ENCODE measurements at places on chromosomes 13 and 19. TPM values are rescaled to one million over a fixed set of nuclear protein-coding genes. Genes with fewer than 3 reads are reported as not detected.

The CASP14 gene
- not detected for total RNA-seq

The CYP4F8 gene
- not detected for total RNA-seq

The KCNN1 gene
- total RNA-seq, result not detected

DNA sequence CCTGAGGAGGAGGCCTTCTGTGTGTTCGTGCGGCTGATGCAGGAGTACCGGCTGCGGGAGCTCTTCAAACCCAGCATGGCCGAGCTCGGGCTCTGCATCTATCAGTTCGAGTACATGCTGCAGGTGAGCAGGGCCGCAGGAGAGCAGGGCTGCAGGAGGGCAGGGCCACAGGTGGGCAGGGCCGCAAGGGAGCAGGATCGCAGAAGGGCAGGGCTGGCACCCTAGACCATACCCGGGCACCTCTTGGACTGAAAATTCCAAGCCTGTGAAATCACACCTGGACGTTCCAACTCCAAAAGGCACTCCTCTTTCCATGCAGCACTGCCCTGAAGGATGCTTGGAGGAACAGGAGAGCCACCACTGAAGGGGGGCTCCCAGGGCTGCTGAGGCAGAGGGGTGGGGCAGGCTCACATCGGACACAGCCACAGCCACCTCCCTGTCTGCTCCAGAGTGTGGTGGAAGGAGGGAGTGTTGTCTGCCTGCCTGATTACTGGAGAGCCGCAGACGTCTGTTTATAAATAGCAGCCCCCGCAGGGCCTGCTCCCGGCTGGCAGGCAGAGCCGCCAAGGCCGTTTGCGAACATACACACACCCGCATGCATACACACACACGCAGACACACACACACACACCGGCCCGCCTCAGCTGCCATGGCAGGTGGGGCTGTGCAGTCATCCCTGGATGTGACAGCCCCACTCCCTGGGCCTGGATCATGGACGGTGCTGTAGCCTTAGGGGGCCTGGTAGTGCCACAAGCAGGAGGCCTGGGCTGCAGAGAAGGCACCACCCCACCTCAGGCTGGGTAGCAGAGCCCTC is 20.2 kb downstream of the EVI5L start:
- DNase-seq, result no peak

DNA sequence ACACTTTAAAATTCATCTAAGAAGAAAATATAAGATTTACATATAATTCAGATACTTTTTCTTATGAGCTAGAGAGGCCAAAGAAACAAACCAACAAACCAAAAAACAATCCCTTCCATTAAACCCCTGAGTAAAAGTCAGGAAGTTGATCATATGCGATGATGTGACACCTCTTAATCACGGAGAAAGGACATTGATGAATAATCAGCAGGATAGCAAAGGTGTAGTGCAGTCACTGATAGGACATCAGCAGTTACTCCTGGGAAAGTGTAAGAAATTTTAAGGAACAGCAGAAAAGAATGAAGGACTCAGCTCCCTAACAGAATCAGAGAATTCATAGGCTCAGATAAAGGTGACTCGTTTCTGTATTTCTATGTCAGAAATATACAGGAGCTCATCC is 202.4 kb upstream of the EDNRB start:
- no peak for DNase-seq

DNA sequence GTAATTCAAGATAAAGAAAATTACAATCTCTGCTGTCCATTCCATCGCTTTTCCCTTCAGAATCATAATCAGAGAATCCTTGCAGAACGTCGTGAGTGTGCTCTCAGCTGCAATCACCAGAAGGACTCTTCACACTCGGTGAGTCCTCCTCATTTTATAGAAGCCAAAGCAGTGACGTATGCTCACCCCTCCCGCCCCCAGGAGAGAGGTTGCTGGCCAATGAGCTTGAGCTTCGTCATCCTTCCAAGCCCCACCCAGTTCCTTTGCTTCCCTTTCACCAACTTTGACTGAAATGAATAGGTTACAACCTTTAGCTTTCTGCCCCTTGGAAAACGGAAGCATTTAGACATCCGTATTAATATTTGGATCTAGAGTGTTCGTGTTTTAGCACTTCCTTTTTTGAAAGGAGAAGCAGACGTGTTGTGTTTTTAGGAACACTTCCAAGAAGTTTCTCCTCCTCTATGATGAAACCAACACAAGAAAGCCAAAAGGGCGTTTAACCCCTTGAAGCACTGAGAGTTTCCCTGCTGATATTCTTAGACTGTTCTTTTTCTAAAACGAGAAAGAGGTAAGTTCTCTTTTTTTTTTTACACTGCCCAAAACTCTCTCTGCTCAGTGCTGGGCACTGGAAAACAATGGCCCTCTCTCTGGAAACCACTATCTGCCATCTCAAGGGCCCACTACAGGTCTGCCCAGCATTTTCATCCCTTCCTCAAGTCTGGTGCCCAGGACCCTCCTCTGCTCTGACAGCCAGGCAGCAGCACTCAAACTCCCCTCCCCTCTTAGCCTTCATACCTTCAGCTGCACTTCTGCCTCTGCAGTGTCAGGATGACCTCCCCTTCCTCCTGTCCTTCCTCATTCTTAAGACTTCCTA is 44.3 kb upstream of the CEACAM21 start:
- peak; percentile 72 for DNase-seq

- no peak for DNase-seq
Measured at GRCh38 chr13:112603641-112604225, 15.8 kb upstream of the TUBGCP3 start.

DNA sequence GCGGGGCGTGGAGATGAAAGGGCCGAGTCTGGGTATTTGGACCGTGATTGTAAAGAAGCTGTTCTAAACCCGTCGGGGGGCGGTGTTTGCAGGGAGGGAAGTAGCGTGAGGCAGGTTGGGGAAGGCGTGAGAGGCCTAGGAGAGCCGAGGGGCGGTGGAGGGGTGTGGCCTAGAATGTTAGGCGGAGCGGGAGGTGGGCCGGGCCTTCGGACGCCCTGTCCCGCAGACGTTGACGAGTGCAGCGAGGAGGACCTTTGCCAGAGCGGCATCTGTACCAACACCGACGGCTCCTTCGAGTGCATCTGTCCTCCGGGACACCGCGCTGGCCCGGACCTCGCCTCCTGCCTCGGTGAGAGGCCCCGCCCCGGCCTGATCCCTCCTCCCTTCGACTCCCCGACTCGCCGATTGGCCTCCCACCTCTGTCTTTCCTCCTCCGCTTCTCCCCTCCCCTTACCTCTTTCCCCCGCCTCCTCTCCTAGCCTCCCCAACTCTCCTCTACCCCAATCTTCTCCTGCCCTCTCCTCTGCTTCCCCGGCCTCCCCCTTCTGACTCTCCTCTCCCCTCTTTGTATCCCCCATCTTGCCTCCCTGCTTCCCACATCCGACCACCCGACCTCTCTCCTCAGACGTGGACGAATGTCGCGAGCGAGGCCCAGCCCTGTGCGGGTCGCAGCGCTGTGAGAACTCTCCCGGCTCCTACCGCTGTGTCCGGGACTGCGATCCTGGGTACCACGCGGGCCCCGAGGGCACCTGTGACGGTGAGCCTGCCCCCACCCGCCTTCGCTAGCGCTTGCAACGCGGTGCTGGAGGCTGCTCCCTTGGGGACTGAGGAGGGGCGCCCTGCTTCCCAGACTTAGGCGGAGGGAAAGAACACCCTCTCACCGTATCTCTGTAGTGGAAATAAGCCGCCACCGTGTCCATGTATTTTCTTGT is 12.8 kb downstream of the LTBP4 start:
- DNase-seq, result peak; percentile 73

- DNase-seq, result no peak
Measured at GRCh38 chr19:16814526-16815100, 14.6 kb upstream of the SIN3B start.

- DNase-seq, result no peak
Measured at GRCh38 chr13:31853643-31854326, 114.5 kb downstream of the RXFP2 start.

DNA sequence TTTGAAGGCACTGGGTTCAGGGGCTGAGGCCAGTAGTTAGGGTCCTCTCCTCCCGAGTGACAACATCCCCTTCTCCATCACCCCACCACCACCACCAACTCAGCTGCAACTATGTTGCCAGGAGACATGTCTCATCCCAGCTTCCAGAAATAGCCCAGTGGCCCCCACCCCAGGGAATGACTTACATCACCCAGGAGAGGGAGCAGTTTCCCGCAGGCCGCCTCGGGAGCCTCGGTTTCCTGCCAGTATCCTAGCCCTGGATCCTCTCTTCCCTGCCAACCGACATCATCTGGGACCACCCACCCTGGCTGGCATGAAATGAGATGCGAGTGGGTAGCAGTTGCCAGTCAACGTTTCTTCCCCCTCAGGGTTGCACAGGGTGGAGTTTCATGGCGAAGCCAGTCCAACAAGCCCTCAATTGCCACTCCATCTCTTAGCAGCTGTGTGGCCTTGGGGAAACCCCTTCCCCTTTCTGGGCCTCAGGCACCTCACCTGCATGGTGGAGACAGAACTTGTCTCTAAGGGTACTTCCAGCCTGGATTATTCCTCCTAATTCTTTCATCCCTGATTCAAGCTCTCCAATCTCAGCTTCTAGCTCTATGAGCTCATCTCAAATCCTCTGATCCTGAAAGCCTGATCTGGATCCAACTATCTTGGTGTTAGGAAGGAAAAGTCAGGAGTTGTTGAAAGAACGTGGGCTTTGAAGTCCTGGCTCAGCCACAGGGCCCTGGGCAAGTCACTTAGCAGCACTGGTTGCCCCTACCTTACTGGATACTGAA is 3.9 kb upstream of the GSK3A start:
- DNase-seq, result no peak

DNA sequence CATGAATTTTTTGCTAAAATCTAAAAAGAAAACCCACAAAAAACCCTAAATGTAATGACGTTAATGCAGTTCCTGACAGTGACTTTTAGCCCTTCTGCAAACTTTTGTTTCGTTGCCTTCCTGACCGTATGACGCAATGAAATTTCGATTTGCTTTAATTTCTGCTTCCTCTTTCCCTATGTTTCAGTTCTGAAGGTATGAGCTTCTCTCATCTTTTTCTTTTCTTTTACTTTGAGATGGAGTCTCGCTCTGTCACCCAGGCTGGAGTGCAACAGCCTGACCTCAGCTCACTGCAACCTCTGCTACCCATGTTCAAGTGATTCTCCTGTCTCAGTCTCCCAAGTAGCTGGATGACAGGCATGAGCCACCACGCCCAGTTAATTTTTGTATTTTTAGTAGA is 6.1 kb upstream of the LILRA5 start:
- no peak for DNase-seq

GRCh38 chr13:48806522-48806921 is 152.8 kb downstream of the CYSLTR2 start:
- DNase-seq, result no peak

GRCh38 chr19:46209051-46209450 is 20.5 kb upstream of the IGFL1 start:
- no peak for DNase-seq

- DNase-seq, result no peak
Measured at GRCh38 chr19:46435009-46435408, 6.3 kb upstream of the PNMA8C start.
